ENCODE measurements at places on chromosomes 3 and 15. TPM values are rescaled to one million over a fixed set of nuclear protein-coding genes. Genes with fewer than 3 reads are reported as not detected.
A peak's percentile ranks its signal among the peaks of the same experiment; 100 is the strongest.

- DNase-seq, result no peak
Measured at GRCh38 chr3:194376241-194376560, 6.7 kb upstream of the LRRC15 start.

The DNAH1 gene
- 4.0 TPM for total RNA-seq

GRCh38 chr15:65530318-65531111, at the start of gene HACD3:
Gene HACD3 (plus strand): TSS chr15:65530463. CDS start chr15:65530632, 169 bp downstream.
- DNase-seq, result peak; percentile 73

DNA sequence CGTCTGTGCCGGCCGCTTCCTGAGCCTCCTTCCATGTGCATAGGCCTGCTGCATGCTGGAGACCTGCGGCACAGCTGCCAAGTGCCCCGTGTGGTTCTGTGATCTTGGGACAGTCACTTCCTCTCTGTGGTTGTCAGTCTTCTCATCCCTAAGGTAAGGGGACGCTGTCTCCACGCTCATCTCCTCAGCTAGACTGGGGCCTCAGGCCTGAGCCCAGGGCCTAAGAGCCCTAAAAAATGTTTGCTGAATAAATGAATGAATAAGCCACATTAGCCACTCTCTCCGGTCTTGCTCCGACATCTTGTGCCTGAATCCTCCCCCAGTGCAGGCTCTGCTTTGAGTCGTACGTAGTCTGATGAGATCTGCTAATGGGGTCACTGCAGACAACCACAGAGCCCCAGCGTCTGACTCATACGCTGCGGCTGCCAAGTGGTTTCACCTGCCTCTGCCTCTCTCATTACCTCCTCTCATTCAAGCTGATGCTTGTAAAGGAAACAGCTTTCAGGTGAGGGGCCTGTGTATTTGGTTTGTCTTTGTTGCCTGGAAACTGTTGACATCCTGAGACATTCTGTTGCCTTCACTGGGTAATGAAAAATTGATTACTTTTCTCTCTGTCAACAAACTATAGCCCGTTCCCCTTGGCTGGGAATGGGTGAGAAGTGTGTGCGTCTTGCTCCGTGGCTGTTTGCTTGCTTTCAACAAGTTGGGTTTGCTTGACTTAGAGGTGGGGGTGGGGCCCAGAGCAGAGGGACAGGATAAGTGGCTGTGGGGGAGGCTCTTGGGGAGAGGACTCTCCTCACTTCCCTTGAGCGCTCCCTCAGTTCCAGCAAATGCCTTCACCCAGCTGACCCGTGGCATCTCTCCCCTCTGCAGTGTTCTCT, 15.9 kb downstream of the RPLP1 start:
- DNase-seq, result peak; percentile 97

GRCh38 chr3:197376735-197377555, 78.5 kb upstream of the DLG1 start:
- no peak for DNase-seq

DNA sequence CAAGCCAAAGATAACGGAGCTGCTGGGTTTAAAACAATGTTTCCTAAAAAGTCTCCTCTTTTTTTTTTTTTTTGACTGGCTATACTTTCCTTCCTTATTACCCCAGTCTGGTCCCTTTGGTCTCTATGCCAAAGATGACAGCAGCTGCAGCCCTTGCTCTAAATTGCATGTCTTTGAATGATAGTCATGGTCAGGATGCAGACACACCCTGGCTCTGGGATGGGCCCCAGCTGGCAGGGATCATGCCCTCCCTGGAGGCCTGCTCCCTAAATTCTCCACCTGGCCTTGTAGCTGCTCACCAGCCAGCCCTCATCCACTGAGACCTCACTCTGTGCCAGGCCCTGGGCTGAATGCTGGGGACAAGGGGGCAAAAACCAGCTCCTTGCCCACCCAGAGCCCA, 95.8 kb downstream of the MESD start:
- DNase-seq, result no peak

DNA sequence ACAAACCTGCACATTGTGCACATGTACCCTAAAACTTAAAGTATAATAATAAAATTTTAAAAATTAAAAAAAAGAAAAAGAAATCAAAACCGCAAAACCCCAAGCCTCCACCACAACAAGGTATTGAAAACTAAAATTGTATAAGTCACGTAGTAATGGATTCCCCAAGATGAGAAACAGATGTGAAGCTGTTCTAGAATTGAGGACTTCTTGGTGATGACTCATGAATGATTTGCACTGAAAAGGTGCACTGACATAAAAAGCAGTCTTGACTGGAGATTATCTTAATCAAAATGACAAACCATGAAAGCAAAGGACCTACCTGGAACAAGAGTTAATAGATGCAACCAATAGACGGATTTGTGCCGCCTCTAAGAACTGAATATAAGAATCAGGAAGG, 225.8 kb downstream of the MYRIP start:
- no peak for DNase-seq

DNA sequence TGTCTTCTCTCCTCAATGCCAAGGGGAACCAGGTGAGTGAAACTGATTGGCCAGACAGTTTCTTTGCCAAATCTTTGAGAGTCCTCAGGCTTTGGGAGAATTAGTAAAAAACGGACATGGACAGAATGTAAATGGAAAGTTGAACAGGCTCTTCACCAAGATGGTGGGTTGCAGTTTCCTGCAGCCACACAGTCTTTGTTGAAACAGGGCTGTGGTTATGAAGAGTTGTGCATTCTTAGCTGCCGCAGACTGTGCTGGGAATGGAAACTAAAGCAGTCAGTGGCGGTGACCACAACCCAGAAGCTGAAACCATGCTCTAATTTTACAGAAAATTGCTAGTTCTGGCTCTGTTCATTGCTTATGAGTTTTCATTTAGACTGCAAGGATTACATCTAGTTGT, 42.1 kb upstream of the TASOR start:
- DNase-seq, result no peak
